ENCODE measurements at places on chromosomes 2 and 18.

- DNase-seq: no peak
These were observed 487.2 kb downstream of the GALR1 start for GRCh38 chr18:77736842-77737241.

- no peak for DNase-seq
These were observed 21.8 kb downstream of the HSPD1 start for GRCh38 chr2:197477797-197478196.

GRCh38 chr2:60641811-60642788 lies 88.6 kb upstream of the BCL11A start:
- DNase-seq: no peak

DNA sequence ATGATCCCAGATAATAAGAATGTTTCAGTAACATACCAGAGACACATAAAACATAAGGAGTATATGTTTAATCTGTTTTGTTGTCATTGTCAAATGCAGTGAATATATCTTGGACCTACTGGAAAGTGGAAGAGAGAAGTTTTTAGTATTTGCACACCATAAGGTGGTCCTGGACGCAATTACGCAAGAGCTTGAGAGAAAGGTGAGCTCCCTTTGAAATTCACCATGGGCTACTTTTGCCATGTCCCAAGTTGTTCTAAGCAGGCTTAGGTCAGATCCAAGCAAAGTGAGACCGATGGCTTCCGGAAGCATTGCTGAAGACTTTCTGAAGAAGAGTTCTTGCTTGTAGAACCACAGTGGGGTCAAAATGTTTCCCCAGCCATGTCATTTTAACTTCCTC lies 30.8 kb upstream of the RPL37A start:
- no peak for DNase-seq

DNA sequence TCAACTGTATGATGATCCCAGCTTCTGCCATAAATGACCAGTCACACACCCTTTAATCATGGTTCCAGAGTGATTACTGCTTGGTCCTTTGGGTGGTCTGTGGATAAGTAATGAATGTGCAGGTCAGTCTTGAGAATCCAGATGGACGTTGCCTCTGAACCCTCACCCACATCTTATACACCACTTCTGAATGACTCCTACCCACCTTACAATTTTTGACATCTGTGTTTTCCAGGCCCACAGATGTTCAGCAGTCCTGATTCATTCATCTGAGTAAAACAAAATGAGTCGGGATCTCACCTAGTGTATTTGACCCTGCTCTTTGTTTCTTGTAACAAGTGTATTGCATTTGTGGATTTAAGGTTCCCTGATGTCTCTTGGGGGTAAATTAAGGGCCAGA lies 194.1 kb upstream of the CCDC68 start:
- no peak for DNase-seq
